ENCODE measurements at places on chromosomes 4 and X.

- no peak for DNase-seq
These were observed 18.5 kb downstream of the GC start for GRCh38 chr4:71765350-71765749.

GRCh38 chr4:140249351-140249750 is 95.4 kb upstream of the MAML3 start:
- no peak for DNase-seq

DNA sequence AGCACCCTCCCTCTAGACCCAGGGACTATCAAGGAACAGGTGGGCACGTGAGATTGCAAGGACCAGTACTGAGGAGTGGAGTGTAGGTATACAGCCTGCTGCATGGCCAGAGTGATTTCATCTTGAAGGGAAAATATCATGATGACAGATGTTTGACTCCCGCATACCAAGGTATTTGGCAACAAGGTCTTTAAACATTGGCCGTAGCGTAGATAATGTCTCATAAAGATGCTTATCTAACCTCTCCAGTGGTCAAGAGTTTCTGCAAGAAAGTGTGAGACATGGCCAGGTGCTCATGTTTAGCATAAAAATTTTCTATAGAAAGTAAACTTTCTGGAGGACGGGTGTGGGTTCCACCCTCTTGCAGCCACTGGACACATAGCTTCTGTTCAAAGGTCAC is 18.7 kb upstream of the ZNF630 start:
- no peak for DNase-seq

DNA sequence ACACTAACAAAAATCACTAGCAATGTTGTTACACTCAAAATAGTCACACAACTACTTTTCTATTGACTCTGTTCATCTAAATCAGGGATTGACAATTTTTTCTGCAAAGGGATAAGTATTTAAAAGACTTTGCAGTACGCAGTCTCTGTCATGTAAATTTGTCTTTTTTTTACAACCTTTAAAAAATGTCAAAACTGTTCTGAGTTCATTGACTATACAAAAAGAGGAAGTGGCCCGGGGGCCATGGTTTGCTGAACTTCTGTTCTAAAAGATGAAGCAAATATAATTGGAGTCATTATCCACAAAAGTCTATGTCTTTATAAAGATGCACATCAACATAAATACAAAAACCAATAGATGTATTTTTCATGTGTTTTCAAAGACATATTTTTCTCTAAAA is 1310.3 kb downstream of the RPA4 start:
- no peak for DNase-seq

GRCh38 chrX:49627086-49627777 is 28.4 kb downstream of the GAGE1 start:
- DNase-seq: no peak

- no peak for DNase-seq
These were observed 78.8 kb downstream of the SEL1L3 start for GRCh38 chr4:25783943-25784342.

DNA sequence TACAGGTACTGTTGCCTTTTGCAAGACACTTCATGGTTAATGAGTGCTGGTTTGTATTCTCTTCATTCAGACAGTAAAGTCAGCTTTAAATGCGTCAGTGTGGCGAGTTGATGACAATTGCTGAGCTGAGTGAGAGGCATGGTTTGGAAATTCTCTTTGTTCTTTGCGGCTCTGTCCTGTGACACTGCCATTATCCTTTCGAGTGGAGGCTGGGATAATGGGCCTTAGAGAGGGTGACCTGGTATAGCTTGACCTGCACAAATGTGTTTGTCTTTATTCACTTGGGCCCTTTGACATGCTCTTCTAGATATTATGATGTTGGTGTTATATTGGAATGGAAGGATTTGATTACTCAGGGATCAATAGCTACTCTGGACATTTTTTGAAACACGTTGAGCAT is 208.5 kb upstream of the FAT1 start:
- DNase-seq: no peak

DNA sequence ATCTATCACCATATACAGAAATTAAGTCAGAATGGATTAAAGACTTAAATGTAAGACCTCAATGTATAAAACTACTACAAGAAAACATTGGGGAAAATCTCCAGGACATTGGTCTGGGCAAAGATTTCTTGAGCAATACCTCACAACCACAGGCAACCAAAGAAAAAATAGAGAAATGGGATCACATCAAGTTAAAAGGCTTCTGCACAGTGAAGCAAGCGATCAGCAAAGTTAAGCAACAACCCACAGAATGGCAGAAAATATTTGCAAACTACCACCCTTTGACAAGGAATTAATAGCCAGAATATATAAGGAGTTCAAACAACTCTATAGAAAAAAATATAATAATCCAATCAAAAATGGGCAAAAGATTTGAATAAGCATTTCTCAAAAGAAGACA is 236.9 kb upstream of the EMCN start:
- DNase-seq: no peak

DNA sequence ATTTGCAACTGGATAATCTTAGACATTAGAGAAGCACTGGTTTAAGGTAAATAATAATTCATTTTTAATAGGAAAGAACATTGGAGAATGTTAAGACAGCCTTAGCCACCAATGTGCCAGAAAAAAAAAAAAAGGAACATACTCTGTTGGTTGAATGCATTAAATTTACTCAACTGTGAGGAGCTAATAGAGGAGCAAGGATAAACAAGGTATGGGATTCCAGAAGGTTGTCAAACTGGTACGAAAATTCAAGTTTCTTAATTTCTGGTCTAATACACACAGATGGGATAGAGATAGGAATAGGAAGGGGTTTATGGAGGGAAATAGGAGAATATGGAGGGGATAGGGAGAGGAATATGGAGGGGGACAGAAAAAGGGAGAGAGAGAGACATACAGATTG is 1096.6 kb downstream of the ARAP2 start:
- DNase-seq: no peak
